ENCODE measurements at places on chromosomes 16 and 17.

DNA sequence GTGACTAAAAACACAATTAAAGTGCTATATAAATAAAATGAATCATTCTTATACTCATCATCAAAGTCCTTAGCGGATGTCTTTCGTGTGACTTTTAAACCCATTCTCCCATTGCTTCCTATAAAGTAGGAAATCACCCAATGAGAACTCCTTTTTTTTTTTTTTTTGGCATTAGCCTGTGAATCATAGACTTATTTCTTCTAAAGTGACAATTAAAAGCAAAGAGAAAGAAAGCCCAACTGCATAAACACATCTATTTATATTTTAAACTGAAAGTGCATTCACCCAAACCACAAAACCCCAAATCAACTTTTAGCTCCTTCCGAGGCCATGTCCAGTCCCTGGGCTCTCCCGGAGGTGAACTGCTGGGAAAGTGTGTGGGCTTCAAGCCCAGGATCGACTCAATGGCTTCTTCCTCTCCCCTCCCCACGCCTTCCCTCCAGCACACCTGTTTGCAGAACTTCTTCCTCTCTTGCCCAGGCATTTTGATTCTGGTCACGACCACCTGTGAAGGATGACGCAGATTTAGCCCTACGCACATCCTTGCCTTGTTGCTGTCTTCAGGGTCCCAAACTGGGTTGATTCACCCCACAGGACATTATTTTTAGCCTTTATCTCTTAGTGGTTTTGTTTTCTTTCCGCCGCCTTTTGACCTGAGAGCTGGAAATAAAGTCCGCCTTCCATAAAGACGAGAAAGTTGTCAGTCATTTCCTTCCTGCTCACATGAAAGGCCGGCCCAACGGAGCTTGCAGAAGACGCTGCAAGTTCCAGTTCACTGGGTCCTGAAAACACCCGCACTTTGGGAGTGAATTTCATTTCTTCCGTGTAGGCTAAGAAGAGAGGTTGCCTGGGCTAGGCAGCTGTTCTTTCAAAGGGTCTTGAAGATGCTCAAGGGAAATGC, 166.8 kb downstream of the MAP2K6 start:
- peaks cover 15% of the 10 kb centered on the region for H3K4me1 ChIP-seq
- DNase-seq, result peak; percentile 22
- H3K4me3 ChIP-seq, result peak overlapping the region; percentile 66
- no peaks in the 10 kb centered on the region for H3K36me3 ChIP-seq
- H3K27ac ChIP-seq, result peak overlapping the region; percentile 34
- H3K27me3 ChIP-seq, result peaks cover 23% of the 10 kb centered on the region

- H3K27me3 ChIP-seq, result no peaks in the 10 kb centered on the region
- no peak for DNase-seq
- no peaks in the 10 kb centered on the region for H3K4me1 ChIP-seq
- H3K4me3 ChIP-seq, result no peak overlapping the region
- no peaks in the 10 kb centered on the region for H3K36me3 ChIP-seq
Measured at GRCh38 chr16:84849751-84850150, 30.0 kb downstream of the CRISPLD2 start.

DNA sequence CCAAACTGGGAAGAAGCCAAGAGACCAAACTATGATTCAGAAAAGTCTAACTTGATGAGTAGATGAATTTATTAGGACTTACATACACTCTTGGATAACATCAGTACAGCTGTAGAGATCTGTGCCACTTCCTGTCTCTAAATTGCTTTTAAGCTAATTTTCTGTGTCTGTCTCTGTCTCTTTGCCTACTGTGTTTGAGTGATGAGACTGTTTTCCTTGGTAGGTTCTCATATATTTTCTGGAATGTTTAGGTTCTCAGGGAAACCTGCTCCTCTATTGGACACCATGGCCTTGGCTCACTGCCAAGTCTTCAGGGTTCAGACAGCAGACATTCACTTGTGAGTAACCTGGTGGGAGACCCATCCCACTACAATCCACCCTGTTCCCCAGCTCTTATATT, 103.5 kb upstream of the KIF2B start:
- H3K27me3 ChIP-seq, result no peaks in the 10 kb centered on the region
- H3K27ac ChIP-seq, result no peak overlapping the region
- H3K36me3 ChIP-seq, result no peaks in the 10 kb centered on the region
- H3K4me3 ChIP-seq, result no peak overlapping the region
- no peak for DNase-seq
- H3K4me1 ChIP-seq, result no peaks in the 10 kb centered on the region

DNA sequence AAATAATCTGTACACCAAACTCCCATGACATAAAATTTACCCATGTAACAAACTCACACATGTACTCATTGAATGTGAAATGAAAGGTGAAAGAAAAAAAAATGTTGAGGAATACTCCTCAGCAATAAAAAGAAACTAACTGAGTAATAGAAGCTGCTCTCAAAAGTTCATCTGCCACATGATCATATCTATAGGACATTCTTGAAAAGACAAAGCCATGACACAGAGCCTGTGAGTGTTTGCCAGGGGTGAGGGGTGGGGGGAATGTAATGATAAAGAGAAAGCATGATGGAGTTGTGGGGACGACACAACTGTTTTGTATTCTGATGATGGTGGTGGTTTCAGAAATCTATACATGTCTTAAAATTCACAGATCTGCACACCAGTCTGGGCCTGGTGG, 52.2 kb upstream of the TMC5 start:
- no peak for DNase-seq
- no peak overlapping the region for H3K27ac ChIP-seq
- no peaks in the 10 kb centered on the region for H3K4me1 ChIP-seq
- H3K27me3 ChIP-seq, result no peaks in the 10 kb centered on the region
- H3K36me3 ChIP-seq, result no peaks in the 10 kb centered on the region
- no peak overlapping the region for H3K4me3 ChIP-seq

DNA sequence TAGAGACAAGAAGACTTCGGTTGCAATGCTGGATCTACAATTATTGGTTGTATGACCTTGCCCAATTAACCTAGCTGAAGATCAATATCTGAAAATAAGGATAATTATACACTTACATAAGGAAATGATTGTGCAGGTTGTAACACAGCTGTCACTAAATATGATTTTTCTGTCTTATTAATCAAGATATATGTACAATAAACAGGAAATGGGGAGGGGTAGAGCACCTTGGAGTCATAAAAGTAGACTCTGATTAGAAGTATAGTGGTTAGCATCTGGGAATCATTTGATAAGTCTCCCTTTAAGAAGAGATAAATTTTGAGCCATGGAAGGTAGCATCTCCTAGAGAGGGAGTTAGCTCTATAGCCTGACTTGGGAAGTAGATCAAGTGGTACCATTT, 369.2 kb downstream of the SHISA9 start:
- no peaks in the 10 kb centered on the region for H3K4me1 ChIP-seq
- no peaks in the 10 kb centered on the region for H3K27me3 ChIP-seq
- no peak overlapping the region for H3K4me3 ChIP-seq

DNA sequence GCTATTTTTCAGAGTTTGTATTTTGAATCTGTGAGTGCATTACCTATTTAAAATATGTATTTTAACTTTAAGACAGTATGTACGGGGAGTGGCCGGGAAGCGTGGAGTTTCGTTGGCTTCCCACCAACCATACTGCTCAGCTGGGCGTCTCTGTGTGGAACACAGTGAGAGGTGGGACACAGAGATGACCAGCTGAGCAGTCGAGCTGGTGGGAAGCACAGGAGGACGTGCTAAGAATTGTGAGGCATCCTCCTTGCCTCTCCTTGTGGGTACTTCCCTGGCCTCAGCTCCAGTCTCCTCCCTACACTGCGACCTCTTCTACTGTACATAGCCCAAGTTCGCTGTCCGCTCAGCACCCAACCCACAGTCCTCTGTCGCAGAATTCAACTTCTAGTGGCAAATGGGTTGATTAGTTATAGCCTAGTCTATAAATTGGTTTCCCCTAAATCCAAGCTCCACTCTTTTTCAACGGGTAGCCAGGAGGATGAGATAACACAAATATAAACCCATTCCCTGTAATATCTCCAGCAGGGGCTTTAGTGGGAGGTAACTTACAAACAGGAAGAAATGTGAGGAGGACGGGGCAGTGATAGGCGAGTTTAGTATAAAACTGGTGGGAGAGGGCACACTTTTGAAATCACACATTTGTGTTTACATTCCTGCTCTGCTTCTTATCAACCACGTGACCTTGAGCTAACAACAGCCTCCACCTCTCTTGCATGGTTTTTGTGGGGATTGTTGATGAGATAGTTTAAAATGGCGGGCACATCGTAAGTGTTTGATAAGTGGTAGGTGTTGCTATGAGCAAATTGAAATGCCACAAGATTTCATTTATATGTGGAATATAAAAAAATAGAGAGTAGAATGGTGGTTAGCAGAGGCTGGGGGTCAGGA, 211.9 kb upstream of the HS3ST3A1 start:
- no peaks in the 10 kb centered on the region for H3K4me1 ChIP-seq
- no peak for DNase-seq
- H3K27ac ChIP-seq, result no peak overlapping the region
- H3K4me3 ChIP-seq, result no peak overlapping the region
- no peaks in the 10 kb centered on the region for H3K27me3 ChIP-seq
- no peaks in the 10 kb centered on the region for H3K36me3 ChIP-seq

GRCh38 chr16:14496047-14496770, 133.9 kb downstream of the PARN start:
- no peaks in the 10 kb centered on the region for H3K27me3 ChIP-seq
- no peak overlapping the region for H3K4me3 ChIP-seq
- peaks cover 12% of the 10 kb centered on the region for H3K4me1 ChIP-seq

- peaks cover 3% of the 10 kb centered on the region for H3K27me3 ChIP-seq
- H3K36me3 ChIP-seq, result no peaks in the 10 kb centered on the region
- DNase-seq, result peak; percentile 81
- no peak overlapping the region for H3K4me3 ChIP-seq
- peaks cover 12% of the 10 kb centered on the region for H3K4me1 ChIP-seq
- H3K27ac ChIP-seq, result no peak overlapping the region
Measured at GRCh38 chr16:23801378-23801777, 34.4 kb upstream of the PRKCB start.

DNA sequence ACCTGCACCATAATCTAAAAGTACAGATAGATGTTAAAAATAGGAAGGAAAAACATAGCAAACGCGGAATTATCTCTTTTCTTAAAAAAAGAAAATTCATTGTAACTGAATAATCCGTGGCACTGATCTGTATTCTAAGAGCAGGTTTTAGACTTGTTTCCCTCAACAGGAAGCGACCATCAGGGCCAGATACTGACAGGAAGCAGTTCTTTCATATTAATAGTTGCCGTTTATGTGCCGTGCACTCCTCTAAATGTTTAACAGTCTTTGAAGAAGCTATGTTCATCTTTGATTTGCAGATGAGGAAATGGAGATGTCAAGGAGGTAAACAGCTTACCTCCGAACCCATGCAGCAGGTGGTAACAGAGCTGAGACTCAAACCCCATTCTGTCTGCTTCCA, 23.6 kb downstream of the DYNLRB2 start:
- peaks cover 35% of the 10 kb centered on the region for H3K4me1 ChIP-seq

DNA sequence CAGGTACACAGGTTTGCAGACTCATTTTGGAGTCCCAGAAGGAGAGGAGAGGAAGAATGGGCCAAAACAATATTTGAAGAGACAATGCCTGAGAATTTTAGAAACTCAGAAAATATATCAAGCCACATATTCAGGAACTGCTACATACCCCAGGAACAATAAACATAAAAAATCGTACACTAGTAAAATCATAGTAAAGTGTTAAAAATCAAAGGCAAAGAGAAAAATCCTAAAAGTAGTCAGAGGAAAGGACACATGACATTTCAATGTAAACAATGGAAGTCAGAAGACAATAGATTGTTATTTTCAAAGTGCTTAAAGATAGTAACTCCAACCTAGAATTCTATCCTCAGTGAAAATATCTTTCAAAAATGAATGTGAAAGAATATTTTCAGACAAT, 28.5 kb upstream of the NACA2 start:
- H3K27me3 ChIP-seq, result peaks cover 32% of the 10 kb centered on the region
- H3K4me3 ChIP-seq, result no peak overlapping the region
- H3K4me1 ChIP-seq, result no peaks in the 10 kb centered on the region
- H3K36me3 ChIP-seq, result no peaks in the 10 kb centered on the region
- no peak overlapping the region for H3K27ac ChIP-seq
- no peak for DNase-seq

- no peak overlapping the region for H3K27ac ChIP-seq
- H3K36me3 ChIP-seq, result no peaks in the 10 kb centered on the region
- no peak overlapping the region for H3K4me3 ChIP-seq
- no peaks in the 10 kb centered on the region for H3K4me1 ChIP-seq
Measured at GRCh38 chr17:21389394-21389793, 13.2 kb downstream of the KCNJ12 start.

DNA sequence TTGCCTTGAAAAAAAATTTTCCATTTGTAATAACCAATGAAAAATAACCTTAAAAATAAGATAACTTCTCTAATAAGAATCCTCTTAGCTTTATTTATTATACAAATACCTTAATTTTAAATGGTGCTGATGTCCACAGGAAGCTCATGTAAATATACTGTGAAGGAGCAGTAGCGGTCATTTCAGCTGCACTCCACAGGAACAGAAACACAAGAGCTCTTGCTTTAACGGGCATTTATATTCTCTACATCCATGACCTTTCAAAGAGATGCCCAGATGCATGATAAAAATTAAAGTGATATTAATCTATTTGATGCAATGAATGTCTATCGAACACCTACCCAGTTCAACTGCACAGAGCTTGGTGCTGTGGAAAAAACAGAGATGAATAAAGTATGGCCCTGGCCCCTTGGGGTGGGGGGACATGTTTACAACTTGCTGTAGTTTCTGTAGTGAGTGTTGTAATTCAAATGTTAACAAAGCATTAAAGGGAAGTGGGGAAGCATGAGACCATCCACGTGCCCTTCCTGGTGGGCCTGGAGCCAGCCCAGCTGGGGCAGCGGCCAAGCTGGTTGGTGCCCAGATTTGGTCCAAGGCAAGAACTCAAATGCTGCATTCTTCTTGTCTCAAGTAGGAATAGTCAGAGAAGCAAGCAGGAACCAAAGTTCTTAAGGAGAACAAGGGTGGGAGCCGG, 47.9 kb downstream of the IQCK start:
- H3K4me1 ChIP-seq, result no peaks in the 10 kb centered on the region
- no peak for DNase-seq
- no peak overlapping the region for H3K4me3 ChIP-seq
